Testis (tissue), 5 donors: ENCODE measurements at places on chromosomes 2 and 18. TPM values are rescaled to one million over a fixed set of nuclear protein-coding genes. Genes with fewer than 3 reads are reported as not detected.

The MAP3K19 gene
- total RNA-seq: 6.8 TPM

- no peak for DNase-seq
Measured at GRCh38 chr2:96959406-96960110, 26.8 kb downstream of the FAM178B start.

GRCh38 chr18:75346671-75347070, 80.8 kb downstream of the SMIM21 start:
- DNase-seq: no peak

- no peak for DNase-seq
Measured at GRCh38 chr2:177030451-177031105, 182.0 kb upstream of the HNRNPA3 start.

The RIF1 gene
- total RNA-seq: 81.7 TPM

DNA sequence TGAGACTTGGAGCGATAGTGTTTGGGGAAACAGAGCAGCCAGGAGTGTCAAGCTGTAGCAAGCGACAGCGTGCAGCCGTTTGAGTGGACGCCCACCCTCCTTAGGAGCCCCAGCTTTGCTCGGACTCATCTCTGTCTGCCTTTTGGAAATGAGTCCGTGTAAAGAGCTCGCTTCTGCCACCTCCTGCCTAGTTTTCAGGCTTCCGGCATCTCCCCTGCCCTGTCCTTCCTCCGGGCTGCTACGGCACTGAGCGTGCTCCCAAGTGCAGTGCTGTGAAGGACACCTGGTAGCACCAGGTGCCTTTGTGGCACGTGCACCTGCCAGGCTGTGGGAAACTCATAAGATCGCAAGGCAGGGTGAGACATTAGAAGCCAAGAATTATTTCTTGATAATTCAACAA, 117.1 kb downstream of the RNF144A start:
- no peak for DNase-seq

GRCh38 chr2:128731994-128732650, 413.5 kb upstream of the HS6ST1 start:
- DNase-seq: no peak
